ENCODE measurements at places on chromosomes 1 and 21.

GRCh38 chr1:84476225-84476624 is 2.8 kb upstream of the RPF1 start:
- DNase-seq, result no peak

DNA sequence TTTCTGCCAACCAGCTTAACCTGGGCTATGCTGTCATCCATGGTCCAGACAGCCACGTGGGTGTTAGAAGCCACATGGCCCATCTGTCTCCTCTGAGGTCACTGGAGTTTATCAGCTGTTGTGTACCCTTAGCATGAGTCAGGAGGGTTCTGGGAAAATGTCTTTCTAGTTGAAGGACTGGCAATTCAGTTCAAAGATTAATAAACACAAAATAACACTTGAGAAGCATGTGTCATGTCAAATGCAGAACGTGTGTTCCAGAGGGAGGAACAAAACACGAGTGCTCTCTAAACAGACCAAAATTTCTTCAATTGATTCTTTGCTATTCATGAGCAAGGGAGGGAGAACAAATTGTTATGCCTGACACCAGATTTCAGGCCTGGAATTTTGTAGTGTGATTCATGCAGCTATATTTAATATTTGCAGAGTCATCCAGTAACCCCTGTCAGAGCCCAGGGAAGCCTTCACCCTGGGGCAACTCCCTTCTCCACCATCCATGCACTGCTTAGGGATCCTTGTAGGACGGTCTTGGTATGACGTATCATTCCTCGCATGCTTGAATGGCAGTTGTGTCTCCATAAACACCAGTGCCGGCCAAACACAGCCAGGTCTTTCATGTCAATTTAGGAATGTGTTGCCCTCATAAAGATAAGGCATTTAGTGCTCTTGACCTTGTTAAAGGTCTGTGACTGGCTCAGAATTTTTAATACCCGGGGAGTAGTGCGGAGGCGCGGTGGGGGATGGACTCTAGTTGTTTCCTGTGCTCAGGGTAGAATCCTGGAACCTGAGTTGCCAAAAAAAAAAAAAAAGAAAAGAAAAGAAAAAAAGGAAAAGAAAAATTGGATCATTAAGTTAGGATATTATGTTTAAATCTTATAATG is 27.7 kb upstream of the DYRK1A start:
- DNase-seq, result peak; percentile 85

DNA sequence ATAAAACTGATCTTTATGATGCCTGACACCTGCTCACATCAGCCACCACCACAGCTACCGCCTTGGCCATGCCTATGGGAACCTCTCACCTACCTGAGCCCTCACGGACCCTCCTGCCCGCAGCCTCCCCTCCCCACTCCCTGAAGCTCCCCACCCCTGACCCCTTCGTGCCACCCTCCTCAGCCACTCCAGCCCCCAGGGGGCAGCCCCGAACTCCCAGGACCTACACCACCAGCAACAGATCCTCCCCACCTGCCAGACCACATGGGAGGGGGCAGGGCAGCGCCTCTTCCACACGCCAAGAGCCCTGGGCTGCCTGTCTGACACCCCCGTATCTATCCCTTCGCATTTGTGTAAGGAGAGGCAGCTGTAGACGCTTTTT is 14.2 kb upstream of the ARHGEF16 start:
- DNase-seq, result no peak

- DNase-seq, result no peak
Measured at GRCh38 chr1:81733480-81733879, 67.3 kb upstream of the ADGRL2 start.

DNA sequence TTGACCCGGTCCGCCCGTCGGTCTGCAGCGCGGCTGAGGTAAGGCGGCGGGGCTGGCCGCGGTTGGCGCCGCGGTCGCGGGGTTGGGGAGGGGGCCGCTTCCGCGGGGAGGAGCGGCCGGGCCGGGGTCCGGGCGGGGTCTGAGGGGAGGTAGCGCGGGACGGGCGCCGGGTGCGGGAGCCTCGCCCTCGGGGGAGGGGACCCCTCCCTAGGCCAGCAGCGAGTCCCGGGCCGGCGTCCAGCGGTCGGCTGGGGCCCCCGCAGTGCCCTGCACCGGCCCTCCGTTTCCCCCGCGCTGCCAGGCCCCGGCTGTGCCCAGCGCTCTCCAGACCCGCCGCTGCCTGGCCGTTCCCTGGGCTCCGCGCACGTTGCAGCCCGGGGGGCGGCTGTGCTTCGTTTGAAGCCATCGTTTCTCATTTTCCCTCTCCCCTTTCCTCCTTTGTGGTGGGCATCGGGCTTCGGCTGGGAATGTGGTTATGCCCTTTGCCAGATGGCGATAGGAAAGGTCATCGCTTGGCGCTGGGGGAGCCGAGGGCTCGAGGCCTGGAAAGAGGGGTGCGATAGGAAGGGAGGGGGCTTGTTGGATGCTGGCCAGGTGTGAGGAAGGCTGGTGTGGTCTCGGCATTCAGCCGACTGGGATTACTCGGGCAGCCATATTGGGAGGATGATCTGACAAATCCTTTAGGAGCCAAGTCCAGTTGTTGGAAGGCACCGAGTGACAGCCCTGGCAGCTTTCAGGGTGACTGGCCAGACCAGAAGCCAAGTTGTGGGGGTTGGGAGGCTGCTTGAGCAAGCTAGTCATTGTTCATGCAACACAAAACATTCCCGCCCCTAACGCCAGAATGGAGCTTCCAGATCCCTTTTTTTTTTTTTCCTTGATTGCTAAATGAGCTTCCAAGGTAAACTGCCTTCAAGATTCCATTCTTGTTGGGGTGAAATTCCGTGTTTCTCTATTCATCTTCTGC is 753 bp downstream of the KIF1B start:
- DNase-seq, result peak; percentile 95

GRCh38 chr1:181953596-181953995 is 107.9 kb downstream of the ZNF648 start:
- no peak for DNase-seq

DNA sequence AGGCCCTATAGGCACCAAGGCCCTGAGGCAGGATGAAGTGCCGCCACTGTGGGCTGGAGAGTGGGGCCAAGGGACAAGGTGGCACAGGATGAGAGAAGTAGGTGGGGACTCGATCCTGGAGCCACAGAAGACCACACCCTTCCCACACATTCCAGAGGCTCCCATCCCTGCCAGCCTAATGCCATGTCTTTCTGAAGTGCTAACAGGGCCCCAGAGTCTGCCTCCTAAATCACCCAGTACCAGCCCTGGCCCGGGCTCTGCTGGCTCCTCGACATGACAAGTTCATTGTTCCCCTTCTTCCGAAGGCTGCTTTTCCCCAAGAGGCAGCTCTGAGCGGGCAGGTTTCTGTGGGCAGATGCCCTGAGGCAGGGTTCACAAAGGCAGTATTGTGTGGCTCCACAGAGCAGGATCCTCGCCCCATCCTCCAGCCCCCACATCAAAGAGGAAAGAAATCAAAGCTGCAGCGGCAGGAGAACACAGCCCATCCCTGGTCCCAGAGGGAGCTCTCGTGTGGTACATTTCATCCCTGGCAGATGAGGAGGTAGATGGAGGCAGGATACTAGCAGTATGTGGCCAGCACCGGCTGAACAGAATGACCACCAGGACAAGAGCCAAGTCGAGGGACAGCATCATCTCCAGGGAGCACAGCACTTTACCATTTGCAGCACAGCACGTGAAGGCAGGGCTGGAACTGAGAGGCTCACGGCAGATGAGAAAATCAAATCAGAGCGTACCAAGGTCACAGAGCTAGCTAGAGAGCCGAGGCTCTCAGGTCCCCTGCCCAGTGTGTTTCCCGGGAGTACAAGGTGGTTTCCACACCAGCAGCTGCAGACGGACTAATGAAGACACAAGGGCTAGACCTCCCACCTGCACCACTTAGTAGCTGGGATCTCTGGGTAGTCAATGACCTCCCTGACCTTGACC is 64.8 kb downstream of the SYF2 start:
- no peak for DNase-seq

DNA sequence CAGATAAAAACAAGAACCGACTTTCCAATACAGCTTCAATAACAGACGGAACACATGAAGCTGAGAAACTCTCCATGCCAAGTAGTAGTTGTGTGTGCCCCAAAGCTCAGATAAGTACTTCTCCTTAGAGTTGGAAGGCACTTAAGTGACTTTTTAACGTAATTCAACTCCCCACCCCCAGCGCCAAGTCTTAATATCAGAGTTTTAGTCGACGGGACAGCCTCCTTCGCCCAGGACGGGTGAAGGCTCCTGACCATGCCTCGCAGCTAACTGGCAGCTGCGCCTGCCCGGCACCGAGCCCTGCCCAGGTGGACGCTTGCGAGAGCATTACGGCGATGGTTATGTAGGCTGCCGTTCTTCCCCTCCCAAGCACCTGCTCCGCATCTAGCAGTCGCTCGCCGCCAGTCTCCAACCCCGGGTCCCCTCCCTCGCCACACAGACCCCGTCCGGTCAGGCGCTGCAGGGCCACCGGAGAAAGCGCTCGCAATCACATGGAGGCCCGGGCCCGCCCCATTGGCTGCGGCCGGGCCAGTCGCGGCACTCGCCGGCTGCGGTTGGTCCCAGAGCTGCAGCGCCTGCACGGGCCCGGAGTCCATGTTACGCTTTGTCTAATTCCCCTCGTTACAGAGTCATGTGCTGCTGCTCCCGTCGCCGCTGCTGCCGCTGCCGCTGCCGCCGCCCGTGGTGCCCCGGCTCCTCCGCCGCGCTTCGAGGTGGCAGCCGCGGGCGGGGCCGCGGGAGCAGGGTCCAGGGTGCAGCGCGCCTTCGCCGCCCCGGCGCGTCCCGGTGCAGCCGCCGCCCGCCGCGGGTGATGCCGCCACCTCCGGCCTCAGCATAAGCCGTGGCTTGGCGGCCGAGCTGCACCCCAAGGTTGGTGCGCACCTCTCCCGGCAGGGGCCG is at the start of gene LRRC8D:
TSS of gene LRRC8D (plus strand) at position 611 of the 900 bp plus-strand sequence. CDS start 112,037 bp downstream, outside the sequence.
- DNase-seq, result no peak

DNA sequence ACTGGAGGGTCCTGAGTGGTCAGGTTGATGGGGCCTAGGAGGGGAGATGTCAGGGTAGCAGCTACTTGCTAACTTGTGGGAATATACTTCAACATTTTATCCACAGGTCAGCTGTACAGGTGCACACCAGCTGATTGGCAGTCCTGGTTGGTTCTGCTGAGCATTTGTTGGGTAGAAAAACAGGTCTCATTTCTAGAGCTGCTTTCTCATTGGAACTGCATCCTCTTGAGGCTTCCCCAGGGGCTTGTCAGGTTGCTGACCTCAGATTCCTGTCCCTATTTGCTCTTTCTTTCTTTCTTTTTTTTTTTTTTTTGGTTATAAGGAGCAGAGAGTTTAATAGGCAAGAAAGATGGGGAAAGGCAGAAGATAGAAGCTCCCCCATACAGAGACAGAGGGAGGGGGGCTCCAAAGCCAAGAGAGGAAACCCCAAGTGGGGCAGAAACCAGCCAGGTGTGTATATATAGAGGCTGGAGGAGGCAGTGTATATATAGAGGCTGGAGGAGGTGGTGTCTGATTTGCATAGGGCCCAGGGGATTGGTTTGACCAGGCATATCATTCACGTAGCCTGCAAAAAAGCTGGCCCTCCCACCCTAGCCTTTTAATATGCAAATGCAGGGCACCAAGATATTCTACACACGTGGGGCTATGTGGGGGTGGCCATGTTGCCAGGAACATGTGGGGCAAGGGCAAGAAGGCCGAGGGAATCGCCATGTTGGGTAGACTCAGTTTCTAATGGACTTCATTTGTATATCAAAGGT is 57.3 kb upstream of the STUM start:
- no peak for DNase-seq

- DNase-seq, result no peak
Measured at GRCh38 chr21:44838039-44838895, 20.4 kb upstream of the SUMO3 start.

DNA sequence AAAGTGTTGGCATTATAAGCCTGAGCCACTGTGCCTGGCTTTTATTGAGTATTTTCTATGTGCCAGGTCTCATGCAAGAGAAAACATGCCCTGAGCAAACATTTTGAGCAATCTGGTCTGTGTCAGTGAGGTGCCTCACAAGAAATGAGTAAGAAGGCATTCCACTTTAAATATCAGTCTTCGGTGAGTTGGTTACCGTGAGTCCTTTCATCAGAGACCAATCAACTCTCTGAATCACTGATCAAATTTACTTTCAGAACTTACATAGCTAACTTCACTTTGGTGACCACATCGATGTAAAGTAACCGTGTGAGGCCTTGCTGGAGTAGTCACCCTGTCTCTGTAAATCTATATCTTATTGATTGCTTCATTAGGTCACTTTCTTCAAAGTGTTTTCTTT is 14.3 kb upstream of the DDX59 start:
- DNase-seq, result no peak

GRCh38 chr1:9557624-9558023 is 18.4 kb downstream of the SLC25A33 start:
- DNase-seq, result no peak

DNA sequence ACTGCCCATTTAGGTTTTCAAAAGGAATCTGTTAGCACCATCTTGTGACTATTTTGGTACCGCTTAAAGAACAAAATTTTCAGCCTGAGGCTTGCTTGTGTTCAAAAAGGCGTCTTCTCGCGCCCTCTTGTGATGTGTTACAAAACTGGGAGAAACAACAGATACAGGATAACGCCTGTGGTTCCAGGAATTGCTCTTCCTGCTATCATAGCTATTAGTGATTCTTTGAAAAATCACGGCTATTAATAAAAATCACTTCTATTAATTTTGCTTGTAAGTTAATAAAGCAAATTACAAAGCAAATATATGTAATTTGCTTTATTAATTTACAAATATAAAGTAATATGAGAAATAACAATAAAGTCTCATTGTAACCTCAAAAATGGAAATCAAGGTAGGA is 82.2 kb upstream of the ABCD3 start:
- peak; percentile 86 for DNase-seq

GRCh38 chr21:33858667-33859372 is 56.8 kb downstream of the ATP5PO start:
- no peak for DNase-seq

DNA sequence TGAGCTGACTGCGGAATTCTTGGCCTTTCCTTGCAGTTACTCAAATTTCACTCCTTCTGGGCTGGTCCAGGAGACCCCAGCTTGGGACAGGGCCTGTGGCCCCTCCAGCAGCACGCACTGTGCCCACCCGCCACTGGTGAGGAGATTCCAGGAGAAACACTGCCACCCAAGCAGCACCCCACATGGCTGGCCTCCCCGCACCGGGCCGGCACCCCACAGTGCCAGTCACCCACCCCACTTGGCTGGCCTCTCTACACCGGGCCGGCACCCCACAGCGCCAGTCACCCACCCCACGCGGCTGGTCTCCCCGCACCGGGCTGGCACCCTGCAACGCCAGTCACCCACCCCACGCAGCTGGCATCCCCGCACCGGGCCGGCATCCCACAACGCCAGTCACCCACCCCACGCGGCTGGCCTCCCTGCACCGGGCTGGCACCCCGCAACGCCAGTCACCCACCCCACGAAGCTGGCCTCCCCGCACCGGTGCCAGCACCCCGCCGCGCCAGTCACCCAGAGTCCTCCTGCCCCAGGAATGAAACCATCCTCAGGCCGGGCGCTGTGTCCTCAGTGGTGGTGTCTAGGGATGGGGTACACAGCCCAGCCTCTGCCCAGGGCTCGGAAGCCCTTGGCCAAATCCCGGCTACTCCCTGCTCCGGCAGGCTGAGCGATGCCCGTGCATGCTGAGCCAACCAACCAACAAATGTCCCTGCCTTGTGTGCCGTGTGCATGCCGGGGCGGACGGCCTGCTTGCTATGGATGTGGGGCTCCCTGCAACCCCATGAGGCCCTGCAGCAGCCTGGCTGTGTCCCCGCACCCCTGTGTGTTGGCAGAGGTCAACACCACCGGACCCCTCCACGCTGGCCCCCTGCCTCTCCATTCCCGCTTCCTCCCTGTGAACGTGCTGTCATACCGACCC is 38.6 kb upstream of the TSPEAR start:
- no peak for DNase-seq
